ENCODE measurements at places on chromosomes 3 and 15. TPM values are rescaled to one million over a fixed set of nuclear protein-coding genes. Genes with fewer than 3 reads are reported as not detected.
A peak's percentile ranks its signal among the peaks of the same experiment; 100 is the strongest.

The MFGE8 gene
- 142 TPM for total RNA-seq

The MAGEL2 gene
- total RNA-seq, result 0.60 TPM

The CFAP20DC gene
- 1.2 TPM for total RNA-seq

DNA sequence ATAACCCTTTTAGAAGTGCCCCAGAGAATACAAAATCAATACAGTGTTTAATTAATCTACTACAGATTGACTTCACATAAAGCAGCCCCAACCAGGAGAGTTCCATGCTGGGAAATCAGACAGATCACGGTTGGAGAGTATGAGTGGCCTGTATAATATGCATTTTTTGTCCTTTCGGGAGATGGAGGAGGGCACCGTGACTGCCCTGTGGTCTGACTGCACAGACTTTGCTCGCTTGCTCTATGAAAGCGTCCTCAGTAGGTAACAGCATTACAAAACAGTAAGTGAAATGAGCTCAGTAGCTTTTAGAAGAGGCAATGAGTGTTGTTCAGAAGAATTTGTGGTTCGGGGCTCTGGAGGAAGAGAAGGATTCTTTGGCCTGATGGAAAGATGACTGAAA lies 34.2 kb upstream of the SKIL start:
- DNase-seq, result no peak
- no peaks in the 10 kb centered on the region for H3K36me3 ChIP-seq
- H3K27me3 ChIP-seq, result no peaks in the 10 kb centered on the region
- H3K4me3 ChIP-seq, result no peak overlapping the region

GRCh38 chr3:156761007-156761406 lies 65.1 kb upstream of the LEKR1 start:
- no peak for DNase-seq
- H3K27me3 ChIP-seq, result no peaks in the 10 kb centered on the region
- H3K4me1 ChIP-seq, result no peaks in the 10 kb centered on the region
- H3K27ac ChIP-seq, result no peak overlapping the region
- no peaks in the 10 kb centered on the region for H3K36me3 ChIP-seq
- H3K4me3 ChIP-seq, result no peak overlapping the region

- H3K4me1 ChIP-seq, result peaks cover 46% of the 10 kb centered on the region
- H3K27ac ChIP-seq, result no peak overlapping the region
- H3K36me3 ChIP-seq, result no peaks in the 10 kb centered on the region
Observed at GRCh38 chr3:9405756-9406155, 8.3 kb downstream of the SETD5 start.

- no peaks in the 10 kb centered on the region for H3K27me3 ChIP-seq
- H3K27ac ChIP-seq, result peak overlapping the region; percentile 45
- DNase-seq, result no peak
- H3K36me3 ChIP-seq, result no peaks in the 10 kb centered on the region
- H3K4me1 ChIP-seq, result peaks cover 68% of the 10 kb centered on the region
Observed at GRCh38 chr3:66492672-66493071, 8.2 kb downstream of the LRIG1 start.

DNA sequence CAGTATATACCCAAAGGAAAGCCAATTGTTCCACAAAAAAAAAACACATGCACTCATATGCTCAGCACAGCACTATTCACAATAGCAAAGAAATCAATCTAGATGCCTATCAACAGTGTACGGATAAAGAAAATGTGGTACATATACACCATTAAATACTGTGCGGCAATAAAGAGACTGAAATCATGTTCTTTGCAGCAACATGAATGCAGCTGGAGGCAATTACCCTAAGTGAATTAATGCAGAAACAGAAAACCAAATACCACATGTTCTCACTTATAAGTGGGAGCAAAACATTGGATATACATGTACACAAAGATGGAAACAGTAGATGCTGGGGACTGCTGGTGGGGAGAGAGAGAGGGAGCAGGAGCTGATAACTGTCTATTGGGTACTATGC lies 124.2 kb upstream of the AADACL2 start:
- H3K4me3 ChIP-seq, result no peak overlapping the region
- no peak overlapping the region for H3K27ac ChIP-seq
- no peaks in the 10 kb centered on the region for H3K4me1 ChIP-seq
- no peaks in the 10 kb centered on the region for H3K36me3 ChIP-seq
- no peak for DNase-seq
- H3K27me3 ChIP-seq, result no peaks in the 10 kb centered on the region

All from left lung (tissue), 14 donors.